B cell (primary cell): ENCODE measurements at places on chromosomes 13 and 19.

DNA sequence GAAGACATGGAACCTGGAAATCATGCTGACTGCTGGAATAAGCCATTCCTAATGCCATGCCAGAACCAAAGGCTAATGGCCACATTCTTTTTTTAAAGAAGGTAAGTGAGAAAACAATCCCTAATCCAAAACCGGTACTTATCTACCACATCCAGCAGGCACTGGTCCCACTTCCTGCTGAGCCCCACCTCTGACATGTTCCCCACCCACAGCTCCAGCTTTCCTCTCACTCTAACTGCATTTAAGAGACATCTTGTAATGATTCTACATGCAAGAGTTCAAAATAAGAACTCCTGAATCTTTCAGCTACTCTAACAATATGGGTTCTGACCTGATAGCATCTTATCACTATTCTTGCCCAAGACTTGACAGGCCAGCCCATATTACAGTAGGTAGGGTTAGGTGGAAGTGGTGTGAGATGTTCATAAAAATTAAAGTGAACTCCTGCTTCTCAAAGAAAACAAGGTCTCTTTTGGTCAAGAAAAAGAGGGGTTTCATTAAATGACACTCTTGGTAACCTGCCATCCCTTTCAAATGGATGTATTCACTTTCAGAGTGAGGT lies 41.9 kb downstream of the N4BP2L2 start:
- H3K4me3 ChIP-seq: no peak overlapping the region
- H3K4me1 ChIP-seq: no peaks in the 10 kb centered on the region
- H3K27me3 ChIP-seq: no peaks in the 10 kb centered on the region

DNA sequence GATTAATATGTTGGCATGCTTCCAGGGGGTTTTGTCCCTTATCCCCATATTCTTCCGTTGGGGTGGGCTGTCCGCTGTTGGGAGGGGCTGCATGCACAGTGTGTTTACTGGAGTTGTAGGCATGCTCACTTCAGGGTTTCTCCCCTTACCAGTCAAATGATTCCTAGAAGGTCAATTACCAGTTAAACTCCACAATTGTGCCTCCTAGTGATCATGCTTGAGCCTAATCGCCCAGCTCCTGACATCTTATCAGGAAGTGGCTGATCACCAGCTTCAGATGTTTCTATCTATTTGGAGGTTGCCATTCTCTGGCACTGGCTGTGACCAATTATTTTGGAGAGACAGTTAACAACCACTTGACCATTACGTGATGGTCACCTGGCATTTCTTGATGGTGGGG lies 1090.0 kb downstream of the SLITRK5 start:
- H3K27ac ChIP-seq: no peak overlapping the region
- H3K36me3 ChIP-seq: no peaks in the 10 kb centered on the region
- no peak for DNase-seq
- H3K27me3 ChIP-seq: no peaks in the 10 kb centered on the region
- H3K4me1 ChIP-seq: no peaks in the 10 kb centered on the region

DNA sequence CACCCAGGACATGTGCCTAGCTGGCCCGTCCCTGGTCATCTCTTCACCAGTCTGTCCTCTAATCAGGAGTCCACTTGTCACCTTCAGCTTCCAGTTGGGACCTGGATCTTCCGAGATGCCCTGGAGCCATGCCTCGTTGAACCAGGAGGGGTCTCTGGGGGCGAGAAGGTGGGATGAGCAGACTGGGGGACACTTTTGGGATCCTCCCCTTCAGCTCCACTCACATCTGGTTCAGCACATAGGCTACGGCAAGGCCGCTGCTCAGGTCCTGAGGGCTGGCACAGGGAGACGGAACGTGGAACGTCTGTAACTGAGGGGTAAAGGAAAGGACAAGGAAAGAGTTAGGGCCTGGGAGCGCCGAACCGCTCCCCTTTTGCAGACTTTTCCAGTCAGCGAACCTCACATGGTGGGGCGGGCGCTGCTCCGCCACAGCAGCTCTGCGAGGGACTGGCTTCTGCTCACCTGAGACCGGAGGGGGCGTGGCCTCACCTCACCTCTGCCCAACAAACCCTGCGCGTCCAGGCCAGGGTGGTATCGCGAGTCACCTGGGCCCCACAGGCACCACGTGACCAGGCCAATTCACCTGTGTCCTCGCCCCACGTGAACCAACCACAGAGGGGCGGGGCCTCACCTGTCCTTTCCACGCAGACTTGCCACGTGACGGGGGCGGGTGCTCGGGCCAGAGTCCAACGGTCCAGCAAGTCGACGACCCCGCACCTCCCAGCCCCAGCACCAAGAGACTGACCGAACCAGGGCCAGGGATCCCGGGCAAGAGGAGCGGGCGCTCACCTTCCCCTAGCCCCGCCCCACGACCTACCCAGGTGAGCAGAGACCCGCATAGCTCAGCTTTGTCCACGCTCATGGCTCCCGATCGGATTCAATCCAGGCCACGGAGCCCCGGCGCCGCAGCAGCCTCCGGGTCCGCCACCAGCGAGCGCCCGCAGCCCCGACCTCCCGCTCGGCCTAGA lies at the start of gene HOOK2:
HOOK2 (minus strand) TSS at position 965 of the 968 bp plus-strand sequence; CDS start at position 862, 103 bp downstream.
- peak within 1 kb of the TSS; percentile 58 for H3K27ac ChIP-seq
- H3K36me3 ChIP-seq: no peaks in the 10 kb centered on the region
- no peaks in the 10 kb centered on the region for H3K27me3 ChIP-seq
- no peak for DNase-seq

DNA sequence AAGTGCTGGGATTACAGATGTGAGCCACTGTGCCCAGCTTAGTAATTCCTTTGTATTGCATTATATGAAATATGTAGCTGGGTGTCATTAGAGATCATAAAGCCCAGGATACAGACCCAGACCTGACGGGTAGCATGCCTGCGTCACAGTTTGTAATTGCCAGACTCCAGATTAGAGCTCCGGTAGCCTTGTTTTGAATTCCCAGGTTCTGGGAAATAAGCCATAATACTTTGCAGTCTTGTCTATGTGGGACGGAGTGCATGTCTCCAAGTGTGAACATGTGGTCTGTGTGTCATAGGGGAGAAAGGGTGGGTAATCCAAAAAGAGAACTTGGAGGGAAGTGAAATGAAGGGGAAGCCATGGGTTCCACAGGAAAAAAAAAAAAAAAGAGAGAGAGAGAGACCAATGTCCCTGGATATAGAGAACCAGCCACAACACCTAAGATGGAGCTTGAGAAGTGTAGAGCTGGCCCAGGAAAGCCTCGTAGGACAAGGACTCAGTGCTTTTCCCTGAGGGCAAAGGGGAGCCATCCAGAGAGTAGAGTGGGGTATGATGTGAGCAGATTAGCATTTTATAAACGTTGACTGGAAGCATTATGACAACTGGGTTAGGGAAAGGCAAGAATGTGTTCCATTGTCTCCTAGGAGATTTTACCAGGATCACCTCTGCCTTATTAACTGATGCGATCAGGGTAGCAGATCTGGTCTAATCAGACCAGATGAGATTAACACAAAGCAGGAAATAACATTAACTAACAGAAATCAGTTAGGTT lies 2.6 kb downstream of the ZSCAN4 start:
- H3K4me1 ChIP-seq: no peaks in the 10 kb centered on the region
- H3K27ac ChIP-seq: no peak overlapping the region
- H3K27me3 ChIP-seq: peaks cover 18% of the 10 kb centered on the region
- no peak overlapping the region for H3K4me3 ChIP-seq
- no peaks in the 10 kb centered on the region for H3K36me3 ChIP-seq

GRCh38 chr19:40286235-40286970 lies 1.3 kb upstream of the AKT2 start:
- peak overlapping the region; percentile 99 for H3K27ac ChIP-seq
- H3K27me3 ChIP-seq: no peaks in the 10 kb centered on the region
- no peaks in the 10 kb centered on the region for H3K36me3 ChIP-seq
- no peak overlapping the region for H3K4me3 ChIP-seq

DNA sequence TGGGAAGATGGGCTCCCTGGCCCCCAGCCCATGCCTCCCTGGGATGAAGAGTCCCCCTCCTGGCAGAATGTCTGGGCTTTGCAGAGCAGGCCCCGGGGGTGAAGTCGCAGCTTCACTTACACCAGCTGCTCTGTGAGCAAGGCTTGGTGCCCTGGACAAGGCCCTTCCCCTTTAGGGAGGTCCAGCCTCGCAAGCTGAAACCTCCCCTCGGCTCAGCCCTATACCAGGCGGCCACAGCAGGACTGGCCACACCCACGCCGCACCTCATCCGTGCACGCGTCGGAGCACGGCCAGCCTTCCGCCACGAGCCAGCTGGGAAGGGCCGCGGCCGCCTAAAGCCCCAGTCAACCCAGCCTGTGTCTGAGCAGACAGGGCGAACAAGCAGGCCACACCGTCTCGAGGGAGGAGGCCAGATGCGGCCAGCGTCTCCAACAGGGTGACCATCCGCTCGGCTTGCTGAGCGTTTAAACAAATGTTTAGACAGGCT lies 83.2 kb upstream of the MCF2L start:
- peaks cover 6% of the 10 kb centered on the region for H3K36me3 ChIP-seq
- peaks cover 8% of the 10 kb centered on the region for H3K4me1 ChIP-seq
- no peak overlapping the region for H3K27ac ChIP-seq
- no peak for DNase-seq
- H3K4me3 ChIP-seq: no peak overlapping the region
- no peaks in the 10 kb centered on the region for H3K27me3 ChIP-seq

DNA sequence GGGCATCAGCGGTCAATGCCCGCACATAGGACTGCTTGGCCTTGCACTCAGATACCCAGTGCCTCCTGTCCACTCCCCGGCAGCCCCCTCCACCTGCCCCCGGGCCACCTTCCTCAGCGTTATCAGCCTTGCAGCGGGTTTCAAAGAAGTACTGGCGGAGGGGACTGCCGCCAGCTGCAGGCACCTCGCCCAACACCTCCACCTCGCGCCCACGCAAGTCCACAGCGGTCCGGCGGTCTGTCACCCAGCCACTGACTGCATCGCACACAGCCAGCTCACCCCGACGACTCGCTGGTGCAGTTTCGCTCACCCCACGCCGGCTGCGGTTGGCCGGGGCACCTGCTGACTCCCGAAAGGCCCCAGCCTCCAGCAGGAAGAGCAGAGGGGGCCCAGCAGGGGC lies 3.2 kb downstream of the NTF4 start:
- H3K36me3 ChIP-seq: no peaks in the 10 kb centered on the region
- peaks cover 68% of the 10 kb centered on the region for H3K27me3 ChIP-seq
- no peak overlapping the region for H3K4me3 ChIP-seq
- H3K27ac ChIP-seq: no peak overlapping the region

DNA sequence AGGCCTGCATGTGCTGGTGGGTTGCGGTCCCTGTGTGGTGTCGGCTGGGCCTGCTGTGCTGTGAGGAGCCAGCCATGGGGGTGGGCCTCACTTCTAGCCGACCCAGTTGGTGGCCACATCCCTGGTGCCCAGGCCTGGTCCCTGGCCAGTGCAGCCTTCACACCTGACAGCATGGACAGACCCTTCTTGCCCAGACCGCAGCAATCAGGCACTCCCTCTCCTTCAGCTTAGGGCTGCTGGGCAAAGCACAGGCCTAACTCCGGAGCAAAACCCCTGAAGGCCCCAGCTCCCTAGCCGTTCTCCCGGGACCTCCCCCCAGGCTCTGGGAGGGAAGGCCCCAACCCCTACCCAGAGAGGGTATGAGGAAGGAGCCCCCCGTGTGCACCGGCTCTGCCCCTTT lies 6.6 kb upstream of the MCF2L start:
- no peak overlapping the region for H3K27ac ChIP-seq
- DNase-seq: no peak
- H3K4me3 ChIP-seq: no peak overlapping the region
- H3K27me3 ChIP-seq: no peaks in the 10 kb centered on the region

DNA sequence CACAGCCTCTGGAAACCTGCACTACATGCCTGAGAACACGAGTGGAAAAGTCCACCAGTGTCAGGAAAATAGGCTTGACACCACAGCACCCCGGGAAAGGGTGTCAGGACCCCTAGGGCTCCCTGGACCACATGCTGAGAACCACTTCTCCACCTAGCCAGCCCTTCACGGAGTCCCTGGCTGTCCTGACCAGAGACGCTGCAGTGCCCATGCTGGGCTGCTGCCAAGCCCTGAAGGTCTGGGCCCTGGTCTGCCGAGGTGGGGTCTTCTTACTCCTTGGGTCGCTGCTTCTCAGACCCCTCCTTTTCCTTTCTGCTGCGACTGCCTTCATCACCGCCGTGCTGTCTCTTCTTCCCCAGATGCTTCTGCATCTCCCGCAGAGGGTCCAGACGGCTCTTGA lies 3.0 kb downstream of the LENG1 start:
- DNase-seq: no peak
- peaks cover 2% of the 10 kb centered on the region for H3K36me3 ChIP-seq
- H3K27ac ChIP-seq: no peak overlapping the region
- no peaks in the 10 kb centered on the region for H3K27me3 ChIP-seq
- peaks cover 19% of the 10 kb centered on the region for H3K4me1 ChIP-seq

- H3K4me1 ChIP-seq: peaks cover 20% of the 10 kb centered on the region
- peak; percentile 78 for DNase-seq
- no peaks in the 10 kb centered on the region for H3K27me3 ChIP-seq
- peak overlapping the region; percentile 50 for H3K27ac ChIP-seq
Observed at GRCh38 chr19:1213391-1214286, 8.1 kb downstream of the STK11 start.
